Epithelial cell of alveolus of lung (primary cell): ENCODE measurements at places on chromosomes 2 and 18. TPM values are rescaled to one million over a fixed set of nuclear protein-coding genes. Genes with fewer than 3 reads are reported as not detected.

CCL20 gene
- total RNA-seq: 0.88 and 14.0 TPM in 2 replicates

ZSWIM2 gene
- total RNA-seq: not detected in 2 replicates

DNER gene
- 1.2 and 4.8 TPM in 2 replicates for total RNA-seq

MAPK4 gene
- under 0.01 and 0.16 TPM in 2 replicates for total RNA-seq

AFF3 gene
- total RNA-seq: 5.7 and 6.6 TPM in 2 replicates

TMEM247 gene
- not detected in 2 replicates for total RNA-seq

TSGA10 gene
- total RNA-seq: 0.72 and 0.91 TPM in 2 replicates

ASIC4 gene
- 0.64 TPM in 1 of 2 replicates, not detected in the other for total RNA-seq

FAP gene
- 15.5 and 118 TPM in 2 replicates for total RNA-seq

NEURL3 gene
- total RNA-seq: 0.13 TPM in 1 of 2 replicates, not detected in the other

PRR30 gene
- not detected in 2 replicates for total RNA-seq

NETO1 gene
- not detected in 2 replicates for total RNA-seq

HAAO gene
- 2.7 and 7.3 TPM in 2 replicates for total RNA-seq

IGFBP2 gene
- total RNA-seq: 121 and 137 TPM in 2 replicates

HOXD12 gene
- not detected in 2 replicates for total RNA-seq

SRD5A2 gene
- total RNA-seq: not detected in 2 replicates

PJVK gene
- 0.65 and 2.9 TPM in 2 replicates for total RNA-seq

MARCHF4 gene
- under 0.01 and 1.0 TPM in 2 replicates for total RNA-seq

SELENOI gene
- total RNA-seq: 15.3 and 18.1 TPM in 2 replicates
